ENCODE measurements at places on chromosomes 12 and 14.

GRCh38 chr12:25566202-25566949, 13.3 kb upstream of the LMNTD1 start:
- no peak for DNase-seq

- peak; percentile 77 for DNase-seq
Observed at GRCh38 chr12:99619389-99620158, 28.0 kb upstream of the GARIN6 start.

DNA sequence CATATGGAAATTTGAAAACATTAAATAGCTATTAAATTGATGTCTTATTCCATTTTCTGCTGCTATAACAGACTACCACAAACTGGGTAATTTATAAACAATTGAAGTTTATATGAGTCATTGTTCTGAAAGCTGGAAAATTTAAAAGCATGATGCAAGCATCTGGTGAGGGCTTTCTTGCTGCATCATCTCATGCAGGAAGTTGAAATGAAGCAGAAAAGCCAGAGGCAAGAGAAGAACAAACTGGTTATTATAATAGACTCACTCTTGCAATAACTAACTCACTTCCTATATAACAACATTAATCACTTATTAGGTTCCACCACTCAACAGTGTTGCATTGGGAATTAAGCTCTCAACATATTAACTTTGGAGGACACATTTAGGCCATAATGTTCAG, 1277.4 kb downstream of the LRFN5 start:
- no peak for DNase-seq

GRCh38 chr12:31732926-31733548, 4.2 kb upstream of the AMN1 start:
- DNase-seq: peak; percentile 91

- no peak for DNase-seq
Observed at GRCh38 chr12:52772188-52772587, 5.0 kb downstream of the KRT76 start.

- no peak for DNase-seq
Observed at GRCh38 chr14:85178864-85179263, 351.1 kb upstream of the FLRT2 start.

DNA sequence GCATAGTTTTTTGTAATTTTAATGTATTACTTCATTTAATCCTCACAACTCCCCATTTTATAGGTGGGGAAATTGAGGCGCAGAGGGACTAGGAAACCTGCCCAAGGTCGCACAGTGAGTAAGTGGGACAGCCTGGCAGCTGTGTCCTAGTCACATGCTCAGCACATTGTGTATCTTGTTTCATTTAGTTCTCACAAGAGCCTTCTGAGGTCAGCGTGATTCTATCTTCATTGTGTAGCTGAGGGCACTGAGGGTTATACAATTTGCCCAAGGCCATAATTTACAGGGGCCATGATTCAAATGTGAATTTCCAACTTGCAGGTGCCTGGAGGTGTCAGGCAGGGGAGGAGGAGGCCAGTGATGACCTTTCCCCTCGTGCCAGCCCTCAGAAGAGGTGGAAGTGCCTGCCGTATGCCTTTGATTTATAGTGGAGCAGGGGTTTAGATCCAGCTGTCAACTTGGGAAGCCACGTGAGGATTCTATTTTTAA, 30.3 kb upstream of the SMOC1 start:
- DNase-seq: no peak

GRCh38 chr14:67674480-67675218, at the start of gene VTI1B:
VTI1B (minus strand) TSS chr14:67674632; CDS start chr14:67674489, 143 bp downstream.
- DNase-seq: peak; percentile 83

GRCh38 chr14:90839024-90839888, 23.0 kb upstream of the TTC7B start:
- DNase-seq: no peak

DNA sequence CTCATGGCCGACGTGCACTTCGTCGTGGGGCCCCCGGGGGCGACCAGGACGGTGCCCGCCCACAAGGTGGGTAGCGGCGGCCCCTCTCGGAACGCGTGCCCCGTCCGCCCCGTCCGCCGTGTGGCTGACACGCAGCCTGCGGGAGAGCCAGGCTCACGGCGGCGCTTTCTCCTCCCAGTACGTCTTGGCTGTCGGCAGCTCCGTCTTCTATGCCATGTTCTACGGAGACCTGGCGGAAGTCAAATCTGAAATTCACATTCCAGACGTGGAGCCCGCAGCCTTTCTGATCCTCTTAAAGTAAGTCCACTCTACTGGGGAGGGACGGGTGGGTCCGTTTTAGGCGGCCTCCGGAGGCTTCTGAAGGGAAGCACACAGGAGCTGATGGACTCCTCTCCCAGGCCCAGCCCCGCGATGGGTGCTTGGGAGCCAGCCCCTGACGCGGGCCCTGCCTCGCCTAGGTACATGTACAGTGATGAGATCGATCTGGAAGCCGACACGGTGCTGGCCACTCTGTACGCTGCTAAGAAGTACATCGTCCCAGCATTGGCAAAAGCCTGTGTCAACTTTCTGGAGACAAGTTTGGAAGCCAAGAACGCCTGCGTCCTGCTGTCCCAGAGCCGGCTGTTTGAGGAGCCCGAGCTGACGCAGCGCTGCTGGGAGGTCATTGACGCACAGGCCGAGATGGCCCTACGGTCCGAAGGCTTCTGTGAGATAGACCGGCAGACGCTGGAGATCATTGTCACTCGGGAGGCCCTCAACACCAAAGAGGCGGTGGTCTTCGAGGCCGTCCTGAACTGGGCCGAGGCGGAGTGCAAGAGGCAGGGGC, 1.1 kb downstream of the BTBD6 start:
- peak; percentile 31 for DNase-seq

- DNase-seq: no peak
Observed at GRCh38 chr12:76562130-76562529, 2.6 kb upstream of the OSBPL8 start.

DNA sequence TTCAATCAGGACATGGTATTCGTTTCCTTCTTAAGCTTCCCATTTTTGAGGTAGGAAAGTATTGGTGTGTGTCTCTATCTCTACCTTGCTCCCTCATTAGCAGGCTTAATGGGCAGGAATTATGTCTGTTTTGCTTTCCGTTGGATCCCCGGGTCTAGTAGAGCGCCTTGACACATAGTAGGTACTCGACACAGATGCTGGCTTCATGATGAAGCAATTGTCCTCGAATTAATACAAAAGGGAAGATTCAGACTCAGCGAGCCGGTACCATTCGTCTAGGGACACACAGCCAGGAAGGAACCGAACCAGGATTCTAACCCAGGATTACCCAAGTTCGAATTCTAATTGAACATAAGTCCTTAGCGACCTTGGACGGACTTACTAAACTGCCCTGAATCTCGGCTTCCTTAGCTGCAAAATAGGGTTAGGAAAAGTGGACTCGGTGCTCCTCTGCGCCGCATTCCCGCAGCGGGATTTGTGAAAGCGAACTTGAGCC, 496 bp upstream of the ISCU start:
- DNase-seq: no peak

GRCh38 chr12:7935590-7936581, at the start of gene SLC2A3:
SLC2A3 (minus strand) TSS chr12:7936187; CDS start chr12:7936034, 153 bp downstream.
- peak; percentile 88 for DNase-seq

DNA sequence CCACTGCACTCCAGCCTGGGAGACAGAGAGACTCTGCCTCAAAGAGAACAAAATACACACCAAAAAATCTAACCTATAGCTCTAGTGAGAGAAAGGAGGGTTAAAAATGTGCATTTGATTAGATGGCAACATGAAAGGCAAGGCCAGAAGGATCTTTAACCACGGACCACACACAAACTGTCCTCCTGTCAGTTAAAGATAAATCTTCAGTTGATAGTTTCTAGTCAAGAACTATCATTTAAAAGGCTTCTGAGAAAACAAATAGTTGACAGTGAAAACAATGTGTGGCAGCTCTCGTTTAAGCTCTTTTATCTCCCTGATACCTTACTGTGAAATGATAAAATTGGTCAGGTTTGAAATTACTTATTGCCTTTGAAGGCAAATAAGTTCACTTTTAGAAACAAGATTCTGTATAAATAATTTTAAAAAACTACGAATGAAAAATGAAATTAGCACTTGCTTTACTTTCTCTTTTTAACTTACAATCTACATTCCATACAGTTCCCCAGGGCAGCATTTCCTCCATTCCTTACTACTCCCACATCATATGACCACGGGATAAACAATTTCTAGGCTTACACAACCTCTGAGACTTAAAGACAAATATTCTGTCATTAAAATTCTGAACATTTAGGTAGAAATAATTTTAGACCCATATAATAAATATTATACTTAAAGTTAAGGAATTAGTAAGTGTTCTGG, 71.4 kb upstream of the GNPNAT1 start:
- no peak for DNase-seq

DNA sequence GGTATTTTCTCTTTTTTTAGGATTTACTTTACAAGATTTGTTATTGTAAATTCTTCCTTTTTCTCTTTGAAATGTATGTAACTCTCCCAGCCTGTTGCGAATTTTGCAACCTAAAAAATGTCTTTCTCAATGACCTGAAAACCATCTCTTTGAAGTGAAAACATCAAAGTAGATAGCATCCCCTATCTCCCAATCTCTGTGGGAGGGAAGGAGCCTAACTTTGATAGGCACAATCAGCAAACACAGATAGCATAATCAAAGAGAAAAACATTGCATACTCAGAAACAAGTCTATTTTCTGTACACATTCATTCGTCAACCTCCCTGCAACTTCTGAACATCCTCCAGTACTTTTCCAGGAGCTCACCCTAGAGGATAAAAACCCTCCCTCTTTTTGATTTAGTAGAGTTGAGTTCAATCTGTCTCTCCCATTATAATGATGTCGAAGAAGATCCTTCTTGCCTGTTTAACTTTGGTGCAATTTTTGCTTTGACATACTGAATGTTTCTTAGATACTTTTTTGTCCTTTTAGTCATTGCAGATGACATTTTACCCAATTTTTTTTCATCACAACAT, 849.2 kb upstream of the LRFN5 start:
- no peak for DNase-seq

- DNase-seq: peak; percentile 55
Observed at GRCh38 chr12:116773276-116773731, 35.2 kb downstream of the RNFT2 start.

DNA sequence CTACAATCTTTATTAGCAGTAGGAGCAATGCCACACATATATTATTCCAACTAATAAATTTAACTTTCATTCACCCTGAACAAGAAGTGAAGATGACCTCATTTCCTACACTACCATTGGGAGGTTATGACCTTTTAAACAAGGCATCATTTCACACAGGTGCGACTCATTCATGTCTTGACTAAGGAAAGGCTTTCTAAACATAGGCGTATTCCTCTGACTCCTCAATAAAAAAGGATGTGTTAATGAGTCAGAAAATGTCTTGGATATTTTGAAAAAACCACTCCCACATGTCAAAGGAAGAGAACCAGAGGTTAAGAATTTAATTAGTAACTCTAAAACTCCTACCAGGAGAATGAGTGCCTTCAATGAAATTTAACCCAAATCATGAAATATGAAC, 115.2 kb downstream of the PRICKLE1 start:
- no peak for DNase-seq

DNA sequence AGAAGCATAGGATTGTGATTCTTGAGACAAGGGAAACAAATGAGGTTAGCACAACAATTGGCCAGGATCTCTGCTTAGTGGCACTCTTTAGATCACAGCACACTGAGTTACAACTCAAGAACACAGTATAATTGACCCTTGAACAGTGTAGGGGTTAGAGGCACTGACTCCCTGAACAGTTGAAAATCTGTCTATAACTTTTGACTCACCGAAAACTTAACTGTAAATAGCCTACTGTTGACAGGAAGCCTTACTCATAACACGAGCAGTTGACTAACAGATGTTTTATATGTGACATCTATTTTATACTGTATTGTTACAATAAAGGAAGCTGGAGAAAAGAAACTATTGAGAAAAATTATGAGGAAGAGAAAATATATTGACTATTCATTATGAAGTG, 296.1 kb downstream of the RERGL start:
- no peak for DNase-seq

GRCh38 chr12:10310926-10311720, 3.5 kb downstream of the KLRD1 start:
- no peak for DNase-seq

GRCh38 chr12:115296613-115297198, 612.7 kb upstream of the TBX3 start:
- DNase-seq: no peak

- no peak for DNase-seq
Observed at GRCh38 chr12:2288471-2288870, 235.7 kb downstream of the CACNA1C start.

GRCh38 chr14:73783107-73783727, 68.4 kb upstream of the PTGR2 start:
- DNase-seq: peak; percentile 41

GRCh38 chr12:69099201-69099837, 140.1 kb upstream of the CPSF6 start:
- peak; percentile 43 for DNase-seq

GRCh38 chr12:66999141-66999540, 270.0 kb upstream of the CAND1 start:
- no peak for DNase-seq

DNA sequence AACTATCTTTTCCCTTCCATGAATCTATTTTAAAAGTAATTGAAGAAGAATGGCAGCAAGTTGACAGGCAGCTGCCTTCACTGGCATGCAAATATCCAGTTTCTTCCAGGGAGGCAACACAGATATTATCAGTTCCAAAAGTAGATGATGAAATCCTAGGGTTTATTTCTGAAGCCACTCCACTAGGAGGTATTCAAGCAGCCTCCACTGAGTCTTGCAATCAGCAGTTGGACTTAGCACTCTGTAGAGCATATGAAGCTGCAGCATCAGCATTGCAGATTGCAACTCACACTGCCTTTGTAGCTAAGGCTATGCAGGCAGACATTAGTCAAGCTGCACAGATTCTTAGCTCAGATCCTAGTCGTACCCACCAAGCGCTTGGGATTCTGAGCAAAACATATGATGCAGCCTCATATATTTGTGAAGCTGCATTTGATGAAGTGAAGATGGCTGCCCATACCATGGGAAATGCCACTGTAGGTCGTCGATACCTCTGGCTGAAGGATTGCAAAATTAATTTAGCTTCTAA, 18.4 kb downstream of the TMPO start:
- DNase-seq: no peak

GRCh38 chr14:66509874-66510273, 1.9 kb downstream of the GPHN start:
- no peak for DNase-seq

- no peak for DNase-seq
Observed at GRCh38 chr12:47751561-47751960, 7.1 kb downstream of the RAPGEF3 start.

- DNase-seq: peak; percentile 73
Observed at GRCh38 chr12:55842681-55843429, at the start of gene MMP19. MMP19 (minus strand) TSS chr12:55842936; CDS start chr12:55842830, 106 bp downstream.

GRCh38 chr14:36626151-36626550, 35.5 kb upstream of the PAX9 start:
- DNase-seq: no peak

- no peak for DNase-seq
Observed at GRCh38 chr14:55053500-55053899, 2.1 kb downstream of the MAPK1IP1L start.

DNA sequence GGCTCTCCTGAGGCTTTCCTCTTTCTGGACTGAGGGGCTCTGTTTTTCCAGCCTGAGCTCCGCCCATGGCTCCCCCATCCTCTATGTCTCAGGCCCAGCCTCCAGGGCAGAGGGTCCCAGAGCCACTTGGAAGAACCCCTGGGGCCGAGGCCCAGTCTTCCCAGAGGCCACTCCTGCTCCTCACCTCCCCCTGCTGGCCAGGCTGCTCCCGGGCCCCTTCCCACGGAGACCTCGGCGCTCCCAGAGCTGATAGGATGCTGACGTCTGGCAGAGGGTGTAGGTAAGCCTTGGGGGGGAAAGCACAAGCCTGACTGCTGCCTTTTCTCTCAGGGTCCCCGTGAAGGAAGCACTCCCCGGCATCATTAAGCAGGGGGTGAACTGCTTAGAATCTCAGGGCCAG, 51.4 kb downstream of the ERH start:
- DNase-seq: peak; percentile 87

- no peak for DNase-seq
Observed at GRCh38 chr12:24379433-24379832, 430.0 kb upstream of the SOX5 start.
